Activated CD4-positive, alpha-beta T cell treated with anti-CD3 and anti-CD28 coated beads, Interleukin-2, amount 10 ng/mL, durations not matched to agents 24 days and 14 days (primary cell): ENCODE measurements at places on chromosomes 3 and 15. TPM values are rescaled to one million over a fixed set of nuclear protein-coding genes. Genes with fewer than 3 reads are reported as not detected.

DNA sequence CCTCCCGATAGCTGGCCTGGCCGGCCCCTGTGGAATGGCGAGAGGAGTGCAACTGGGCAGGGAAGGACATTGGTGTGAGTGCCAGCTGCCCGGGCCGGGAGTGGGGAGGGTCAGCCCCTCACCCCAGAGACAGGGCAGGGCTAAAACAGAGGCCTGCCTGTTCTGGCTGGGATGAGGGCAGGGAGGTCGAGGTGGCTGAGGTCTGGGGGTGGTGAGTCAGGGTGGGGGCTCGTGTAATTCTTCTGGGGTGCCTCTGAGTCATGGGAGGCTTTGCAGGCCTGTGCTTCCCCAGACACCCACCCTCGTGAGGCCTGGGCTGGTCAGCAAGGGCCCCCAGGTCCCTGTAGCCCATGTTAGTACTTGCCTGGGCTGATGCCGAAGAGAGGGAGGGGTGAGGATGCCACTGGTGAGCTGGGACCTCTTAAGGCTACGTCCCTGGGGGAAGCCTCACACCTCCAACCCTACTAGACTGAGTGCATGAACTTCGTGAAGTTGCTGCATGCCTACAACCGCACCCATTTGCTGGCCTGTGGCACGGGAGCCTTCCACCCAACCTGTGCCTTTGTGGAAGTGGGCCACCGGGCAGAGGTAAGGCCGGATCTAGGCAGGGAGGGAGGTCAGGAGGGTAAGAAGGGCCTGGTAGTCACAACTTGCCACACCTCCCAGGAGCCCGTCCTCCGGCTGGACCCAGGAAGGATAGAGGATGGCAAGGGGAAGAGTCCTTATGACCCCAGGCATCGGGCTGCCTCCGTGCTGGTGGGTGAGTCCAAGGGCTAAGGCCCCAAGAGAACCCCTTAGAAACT lies 1.7 kb downstream of the SEMA3B start:
- no peak for DNase-seq

DNA sequence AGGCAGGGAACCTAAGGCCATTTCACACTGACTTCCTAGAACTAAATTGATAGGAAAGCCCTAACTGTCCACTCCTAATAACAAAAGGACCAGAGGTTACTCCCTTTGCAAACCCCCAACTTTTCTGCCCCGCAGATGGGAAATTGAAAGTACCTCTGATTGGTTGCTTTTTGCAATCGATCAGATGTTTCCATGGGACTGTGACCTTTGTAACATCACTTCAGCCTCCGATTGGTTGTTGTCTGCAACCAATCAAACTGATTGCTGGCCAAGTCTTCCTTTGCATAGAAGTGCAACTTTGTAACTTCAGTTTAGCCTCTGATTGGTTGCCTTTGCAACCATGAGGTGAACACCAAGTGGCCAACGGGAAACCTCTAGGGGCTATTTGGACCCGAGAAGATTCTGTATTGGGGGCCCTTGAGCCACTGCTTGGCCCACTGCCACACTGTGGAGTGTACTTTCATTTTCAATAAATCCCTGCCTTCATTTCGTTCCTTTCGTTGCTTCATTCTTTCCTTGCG lies 11.3 kb upstream of the KNL1 start:
- no peak for DNase-seq

DNA sequence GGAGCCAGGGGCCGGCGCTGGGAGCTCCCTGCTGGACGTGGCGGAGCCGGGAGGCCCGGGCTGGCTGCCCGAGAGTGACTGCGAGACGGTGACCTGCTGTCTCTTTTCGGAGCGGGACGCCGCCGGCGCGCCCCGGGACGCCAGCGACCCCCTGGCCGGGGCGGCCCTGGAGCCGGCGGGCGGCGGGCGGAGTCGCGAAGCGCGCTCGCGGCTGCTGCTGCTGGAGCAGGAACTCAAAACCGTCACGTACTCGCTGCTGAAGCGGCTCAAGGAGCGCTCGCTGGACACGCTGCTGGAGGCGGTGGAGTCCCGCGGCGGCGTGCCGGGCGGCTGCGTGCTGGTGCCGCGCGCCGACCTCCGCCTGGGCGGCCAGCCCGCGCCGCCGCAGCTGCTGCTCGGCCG lies 1.5 kb downstream of the SMAD6 start:
- peak; percentile 79 for DNase-seq

- no peak for DNase-seq
These were observed 13.7 kb downstream of the NTRK3 start for GRCh38 chr15:88242586-88243555.

GRCh38 chr3:125594581-125595011 lies 701 bp downstream of the OSBPL11 start:
- DNase-seq: no peak

- DNase-seq: no peak
These were observed 11.5 kb upstream of the CLRN1 start for GRCh38 chr3:150984066-150984465.

GRCh38 chr3:176971613-176972174 lies 225.6 kb downstream of the TBL1XR1 start:
- peak; percentile 72 for DNase-seq

DNA sequence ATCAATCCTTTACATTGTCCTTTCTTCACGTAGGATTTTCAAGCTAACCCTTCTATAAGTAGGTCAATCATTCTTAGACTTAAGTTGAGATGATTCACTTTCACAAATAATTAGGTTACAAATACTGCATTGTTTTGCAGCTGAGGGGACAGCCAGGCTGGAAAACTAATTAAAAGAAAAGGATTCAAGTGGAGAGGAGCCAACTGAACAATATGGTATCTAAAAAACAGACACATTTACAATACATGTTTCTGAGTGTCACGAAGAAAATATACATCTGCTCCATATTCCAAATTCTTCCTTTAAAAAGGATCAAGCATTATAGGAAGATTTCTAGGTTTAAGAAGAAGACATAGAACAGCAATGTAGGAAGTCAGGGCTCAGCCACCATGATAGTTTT lies 70.2 kb downstream of the PEAK1 start:
- no peak for DNase-seq

GRCh38 chr3:41158947-41159346 lies 40.4 kb upstream of the CTNNB1 start:
- DNase-seq: no peak

DNA sequence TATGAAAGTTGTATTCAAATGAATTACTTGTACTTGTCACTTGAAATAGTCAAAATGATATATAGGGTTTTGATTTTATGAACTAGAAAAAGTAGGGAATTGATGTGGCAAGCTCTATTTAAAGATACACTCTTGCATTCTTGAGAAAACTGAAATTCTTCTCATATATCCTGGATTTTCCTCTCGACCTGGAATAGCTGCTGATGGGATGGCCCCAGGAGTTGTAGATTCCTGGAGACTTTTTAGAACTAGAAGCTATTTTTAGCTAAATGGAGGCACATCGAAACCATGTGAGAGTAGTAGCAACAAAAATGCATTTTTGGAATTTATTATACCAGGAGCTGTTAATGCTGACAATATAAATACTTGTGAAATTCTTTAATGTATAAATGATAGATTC lies 125.9 kb downstream of the LEKR1 start:
- DNase-seq: no peak

GRCh38 chr15:77832874-77833273 lies 200.2 kb upstream of the LINGO1 start:
- DNase-seq: no peak

GRCh38 chr3:79326642-79327041 lies 441.2 kb downstream of the ROBO1 start:
- DNase-seq: no peak

GRCh38 chr3:109853077-109853731 lies 515.9 kb upstream of the DPPA4 start:
- no peak for DNase-seq

- peak; percentile 83 for DNase-seq
These were observed 70.7 kb downstream of the ANXA2 start for GRCh38 chr15:60326824-60327654.

DNA sequence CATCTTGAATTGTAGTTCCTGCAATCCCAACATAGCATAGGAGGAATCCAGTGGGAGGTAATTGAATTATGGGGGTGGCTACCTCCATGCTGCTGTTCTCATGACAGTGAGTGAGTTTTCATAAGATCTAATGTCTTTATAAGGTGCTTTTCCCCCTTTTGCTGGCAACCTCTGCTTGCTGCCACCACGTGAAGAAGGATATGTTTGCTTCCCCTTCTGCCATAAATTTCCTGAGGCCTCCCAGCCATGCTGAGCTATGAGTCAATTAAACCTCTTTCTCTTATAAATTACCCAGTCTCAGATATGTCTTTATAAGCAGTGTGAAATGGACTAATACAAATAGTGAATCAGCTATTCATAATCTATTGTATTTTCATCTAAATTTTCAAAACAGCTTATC lies 537.3 kb downstream of the EPHA3 start:
- no peak for DNase-seq

DNA sequence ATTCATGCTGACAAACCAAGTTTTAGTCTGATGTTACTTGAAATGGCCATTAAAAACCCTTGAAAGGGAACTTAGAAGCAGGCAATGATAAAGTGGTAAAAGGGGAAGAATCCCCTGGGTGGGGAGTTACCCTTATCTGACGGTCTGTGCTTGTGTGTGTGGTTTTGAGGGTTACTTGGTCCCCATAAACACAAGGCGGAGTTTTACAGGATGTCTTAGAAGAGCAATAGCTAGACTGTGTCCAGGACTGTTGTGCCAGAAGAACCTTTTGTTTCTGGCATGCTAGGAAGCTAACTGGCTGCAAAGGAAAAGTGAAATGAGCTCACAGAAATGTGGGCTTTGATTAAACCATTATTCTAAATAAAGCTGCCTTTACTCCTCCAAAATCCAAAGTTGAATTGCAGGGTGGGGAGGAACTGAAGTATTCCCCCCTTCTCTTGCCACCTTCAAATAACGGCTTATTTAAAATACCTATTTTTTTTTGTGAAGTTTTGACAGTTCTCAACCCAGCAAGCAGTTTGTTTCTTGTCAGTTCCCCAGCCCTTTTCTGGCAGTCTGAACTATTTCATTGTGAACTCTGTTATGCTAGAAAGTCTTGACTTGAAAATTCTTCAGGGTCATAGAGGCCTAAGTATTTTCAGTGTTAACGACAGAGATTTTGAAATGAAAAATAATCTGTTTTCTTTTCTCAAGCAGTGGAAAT lies 443.5 kb downstream of the OTOL1 start:
- DNase-seq: no peak

DNA sequence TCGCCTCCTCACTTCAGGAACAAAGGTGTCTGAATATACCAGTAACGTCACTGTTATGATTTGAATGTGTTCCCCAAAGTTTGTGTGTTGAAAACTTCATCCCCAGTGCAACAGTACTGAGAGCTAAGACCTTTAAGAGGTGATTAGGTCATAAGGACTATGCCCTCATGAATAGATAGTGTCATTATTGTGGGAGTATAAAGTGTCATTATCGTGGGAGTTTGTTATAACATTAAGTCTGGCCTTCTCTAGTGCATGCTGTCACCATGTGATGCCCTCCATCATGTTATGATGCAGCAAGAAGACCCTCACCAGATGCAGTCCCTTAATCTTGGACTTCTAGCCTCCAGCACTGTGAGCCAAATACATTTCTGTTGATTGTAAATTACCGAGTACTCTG lies 53.7 kb upstream of the TLE3 start:
- DNase-seq: no peak

- DNase-seq: no peak
These were observed 2.0 kb upstream of the JMJD7 start for GRCh38 chr15:41825572-41826535.

GRCh38 chr3:146067048-146067447 lies 93.9 kb downstream of the PLOD2 start:
- DNase-seq: no peak

GRCh38 chr3:15081960-15082664 lies 16.8 kb downstream of the RBSN start:
- DNase-seq: no peak

DNA sequence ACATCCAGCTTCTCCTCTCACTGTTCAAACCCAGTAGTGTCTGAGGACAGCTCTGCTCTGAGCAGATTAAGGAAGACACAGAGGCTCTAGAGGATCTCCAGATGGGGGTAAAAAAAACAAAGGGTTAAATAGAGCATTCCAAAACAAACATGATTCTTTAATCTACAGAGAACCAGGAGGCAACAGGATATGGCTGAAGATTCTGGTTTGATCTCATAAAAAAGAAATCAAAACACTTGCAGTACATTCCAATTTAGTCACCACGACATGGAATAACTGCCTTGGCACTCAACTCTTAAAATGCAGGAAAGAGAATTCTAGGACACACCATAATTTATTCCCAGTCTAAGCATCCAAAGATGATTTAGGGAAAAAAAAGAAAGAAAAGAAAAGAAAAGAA lies 32.0 kb downstream of the TM4SF4 start:
- DNase-seq: no peak

DNA sequence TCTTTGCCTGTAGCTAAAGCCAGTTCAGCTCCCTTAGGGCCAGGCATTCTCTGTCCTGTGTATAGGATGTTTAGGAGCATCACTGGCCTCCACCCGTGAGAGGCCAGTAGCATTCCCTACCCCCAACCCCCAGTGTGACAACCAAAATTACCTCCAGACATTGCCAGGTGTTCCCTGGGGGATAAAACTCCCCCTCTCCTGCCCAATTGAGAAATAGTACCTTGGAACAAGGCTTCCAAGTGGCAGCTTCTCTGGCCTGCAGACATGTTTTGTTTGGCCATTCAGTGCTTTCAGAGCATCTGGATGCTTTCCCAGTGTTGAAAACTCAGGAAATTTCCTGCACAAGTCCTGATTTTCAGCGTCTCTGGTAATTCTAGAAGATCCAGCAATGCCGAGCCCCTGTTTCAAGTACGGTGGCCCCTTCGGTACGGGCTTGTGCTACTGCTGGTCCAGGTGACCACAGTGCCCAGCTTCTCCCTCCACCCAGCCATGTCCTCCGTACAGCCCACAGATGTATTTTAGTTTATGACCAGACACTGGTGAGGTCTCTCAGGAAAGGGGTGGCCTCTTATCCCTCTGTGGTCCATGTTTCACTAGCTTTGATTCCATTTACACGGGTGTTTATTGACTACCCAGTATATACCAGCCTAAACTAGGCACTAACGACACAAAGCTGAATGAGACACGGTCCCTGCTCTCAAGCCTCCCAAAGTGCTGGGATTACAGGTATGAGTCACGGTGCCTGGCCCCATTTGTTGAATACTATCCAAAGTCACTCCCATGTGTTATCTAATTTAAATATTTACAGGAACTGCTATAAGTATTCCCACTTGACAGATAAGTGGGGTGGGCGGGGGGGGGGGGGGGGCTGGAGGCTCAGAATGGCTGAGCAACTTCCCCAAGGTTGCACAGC lies 125.4 kb upstream of the RAD18 start:
- no peak for DNase-seq

ASB14 gene
- total RNA-seq: not detected in 2 replicates

ACTC1 gene
- not detected in 2 replicates for total RNA-seq

FGF7 gene
- not detected in 2 replicates for total RNA-seq

IL16 gene
- total RNA-seq: 93.2 and 97.2 TPM in 2 replicates

INSYN1 gene
- not detected in 2 replicates for total RNA-seq

EXD1 gene
- total RNA-seq: not detected in 2 replicates
